ENCODE measurements at places on chromosomes 2 and 18.

DNA sequence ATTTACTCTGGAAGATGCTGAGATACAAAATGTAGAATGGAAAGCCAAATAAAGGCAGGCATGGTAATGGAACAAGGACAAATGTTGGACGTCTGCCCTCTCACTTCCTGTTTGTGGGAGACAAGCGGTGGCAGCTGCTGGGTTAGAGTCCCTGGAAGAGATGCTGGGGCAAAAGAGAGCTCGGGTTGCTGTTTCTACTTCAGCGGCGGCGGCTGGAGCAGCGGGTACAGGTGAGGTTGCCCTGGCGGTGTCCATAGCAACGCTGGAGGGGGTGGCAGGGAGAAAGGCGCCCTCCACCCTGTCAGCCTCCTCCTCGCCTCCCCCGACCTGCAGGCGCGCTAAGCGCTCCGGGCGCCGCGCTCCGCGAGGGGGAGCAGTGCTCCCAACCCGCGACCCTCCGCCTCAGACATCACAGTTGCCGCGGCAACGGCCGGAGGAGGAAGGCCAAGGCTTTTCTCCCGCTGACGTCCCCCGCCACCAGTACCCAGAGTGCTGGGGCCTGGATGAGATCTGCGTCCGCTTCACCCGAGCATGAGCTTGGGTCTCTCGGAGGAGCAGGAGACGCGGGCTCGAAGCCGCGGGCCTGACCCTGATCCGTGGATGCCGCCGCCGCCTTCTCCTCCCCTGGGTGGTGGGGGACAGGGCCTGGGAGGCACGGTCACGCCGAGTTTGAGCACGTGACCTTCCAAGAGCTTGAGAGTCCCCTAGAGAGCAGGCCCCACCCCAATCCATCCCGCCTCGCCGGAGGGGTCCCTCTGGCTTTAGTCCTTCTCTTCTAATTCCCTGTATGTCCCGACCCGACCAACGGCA is 65.6 kb downstream of the NOL4 start:
- DNase-seq = peak; percentile 95

DNA sequence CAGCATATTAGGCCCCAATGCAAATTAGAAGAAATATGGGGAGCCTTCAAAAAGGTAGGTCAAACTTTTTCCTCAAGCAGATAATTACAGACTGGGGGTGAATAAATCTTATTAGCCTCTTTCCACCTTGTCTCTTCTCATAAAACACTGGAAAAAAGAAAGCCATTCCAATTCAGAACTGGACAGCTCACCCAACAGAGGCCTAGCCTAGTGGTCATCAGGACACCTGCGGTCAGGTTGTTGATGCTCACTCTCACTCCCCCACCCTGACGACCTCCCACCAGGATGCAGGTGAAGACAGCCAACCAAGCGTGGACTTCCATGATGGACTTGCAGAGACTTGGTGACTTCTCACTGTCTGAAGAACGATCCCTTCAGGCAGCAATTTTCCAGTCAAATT is 207.1 kb downstream of the ALK start:
- DNase-seq = no peak

GRCh38 chr2:193584522-193584938 is 1389.8 kb upstream of the TMEFF2 start:
- DNase-seq = no peak

- DNase-seq = no peak
Measured at GRCh38 chr2:45905632-45905958, 254.1 kb downstream of the PRKCE start.

GRCh38 chr18:36096955-36097354 is 29.6 kb upstream of the RPRD1A start:
- no peak for DNase-seq

GRCh38 chr2:198702796-198703195 is 754.9 kb downstream of the SATB2 start:
- no peak for DNase-seq

- DNase-seq = no peak
Measured at GRCh38 chr18:73983970-73984369, 163.7 kb downstream of the FBXO15 start.

GRCh38 chr2:206001912-206002311 is 84.1 kb downstream of the INO80D start:
- no peak for DNase-seq

- DNase-seq = no peak
Measured at GRCh38 chr2:103401621-103402020, 639.8 kb downstream of the TMEM182 start.
